Mammary epithelial cell (primary cell): ENCODE measurements at places on chromosomes 1 and 21. TPM values are rescaled to one million over a fixed set of nuclear protein-coding genes. Genes with fewer than 3 reads are reported as not detected.

DNA sequence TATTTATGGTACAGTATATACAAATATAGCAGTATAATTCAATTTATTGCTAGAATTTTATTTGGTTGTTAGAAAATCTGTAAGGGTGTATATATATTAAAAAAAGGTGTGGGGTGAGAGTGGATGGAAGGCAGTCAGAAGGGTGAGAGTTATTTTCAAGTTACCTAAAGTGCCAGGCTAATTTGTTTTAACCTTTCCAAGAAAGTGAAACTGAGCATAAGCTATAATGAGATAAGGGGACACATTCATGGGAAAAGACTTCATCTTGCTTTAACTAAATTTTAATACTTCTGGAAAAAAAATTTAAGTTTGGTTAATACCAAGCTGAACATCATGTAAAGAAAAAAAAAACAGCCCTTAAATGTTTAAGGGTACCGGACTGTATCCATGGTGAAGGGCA lies 4.9 kb downstream of the TEX38 start:
- DNase-seq, result no peak

DNA sequence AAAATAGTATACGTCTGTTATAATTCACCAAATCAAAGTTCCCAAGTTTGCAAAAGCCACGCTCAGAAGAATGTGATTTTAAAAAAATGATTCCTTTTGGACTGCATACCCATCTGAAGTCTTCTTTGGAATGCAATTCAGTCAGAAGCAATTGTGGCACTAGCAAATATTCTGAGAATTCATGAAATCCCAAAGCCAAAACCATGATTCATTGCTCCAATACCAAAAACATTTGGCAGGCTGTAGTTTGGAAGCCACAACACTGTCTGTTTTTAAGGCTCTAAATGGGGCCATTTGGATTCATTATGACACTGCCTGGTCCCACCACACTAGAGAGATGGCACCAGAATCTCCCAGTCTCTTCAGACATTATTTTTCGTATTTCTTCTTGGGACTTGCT lies 21.8 kb upstream of the LRRC53 start:
- no peak for DNase-seq

GRCh38 chr1:40389322-40389803 lies 15.8 kb downstream of the SMAP2 start:
- DNase-seq, result no peak

The SPRR4 gene
- total RNA-seq, result not detected

The C1orf52 gene
- 13.7 TPM for total RNA-seq

The ZFP69B gene
- total RNA-seq, result 10.1 and 12.9 TPM in 2 replicates
